ENCODE measurements at places on chromosomes 7 and 10.

GRCh38 chr10:61475449-61475873, 22.3 kb upstream of the TMEM26 start:
- no peak for DNase-seq

DNA sequence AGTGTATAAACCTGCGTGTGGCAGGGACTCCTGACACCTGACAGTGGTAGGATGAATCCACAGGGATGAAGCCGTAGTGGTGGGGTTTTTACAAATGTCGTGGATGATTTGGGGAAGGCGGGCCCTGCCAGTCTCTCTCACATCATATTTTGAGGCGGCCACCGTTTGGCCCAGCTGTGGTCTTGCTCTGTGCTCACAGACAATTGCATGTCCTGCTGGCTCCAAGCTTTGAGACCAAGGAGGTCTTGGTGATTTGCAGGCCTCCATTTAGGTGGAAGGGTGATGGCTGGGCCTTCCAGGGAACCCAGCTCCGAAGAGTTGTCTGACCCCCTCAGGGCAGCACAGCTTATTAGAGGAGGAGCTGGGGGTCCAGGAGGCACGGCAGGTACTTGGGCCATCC, 151.1 kb upstream of the SHH start:
- DNase-seq, result no peak

- no peak for DNase-seq
These were observed 7.3 kb downstream of the WDFY4 start for GRCh38 chr10:48691812-48692528.

DNA sequence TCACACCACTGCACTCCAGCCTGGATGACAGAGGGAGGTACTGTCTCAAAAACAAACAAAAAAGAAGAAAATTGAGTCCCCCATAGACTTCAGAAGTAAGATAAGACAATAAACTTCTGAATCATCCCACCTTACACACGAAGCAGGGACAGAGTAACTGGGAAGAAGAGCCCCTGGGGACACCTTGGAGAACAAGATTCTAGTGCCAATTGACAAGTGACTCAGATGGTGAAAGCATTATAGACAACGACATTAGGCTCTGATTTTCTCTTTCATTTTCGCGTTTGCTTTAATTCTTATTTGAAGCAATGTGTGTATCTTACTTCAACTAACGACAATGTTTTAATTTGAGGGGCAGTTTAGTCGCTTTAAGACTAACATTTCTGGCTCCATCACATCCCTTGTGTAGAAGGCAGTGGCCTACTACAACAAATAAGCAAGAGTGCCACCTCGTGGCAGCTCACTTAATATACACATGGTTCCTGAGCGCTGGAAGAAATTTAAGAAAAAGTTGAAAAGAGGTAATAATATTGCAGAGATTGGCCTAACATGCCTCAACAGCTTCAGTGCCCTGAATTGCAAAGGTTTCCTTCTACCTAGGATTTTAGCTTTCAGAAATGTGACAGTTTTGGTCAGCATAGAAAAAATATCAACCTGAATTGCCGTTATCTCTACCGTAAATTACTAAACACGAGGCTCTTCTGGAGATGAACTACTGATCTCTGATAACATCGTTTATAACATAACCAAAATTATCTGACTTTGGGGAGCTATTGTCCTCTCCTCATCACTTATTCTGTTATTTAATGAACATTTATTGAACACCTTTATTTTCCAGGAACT, 36.7 kb downstream of the ASNS start:
- DNase-seq, result no peak

DNA sequence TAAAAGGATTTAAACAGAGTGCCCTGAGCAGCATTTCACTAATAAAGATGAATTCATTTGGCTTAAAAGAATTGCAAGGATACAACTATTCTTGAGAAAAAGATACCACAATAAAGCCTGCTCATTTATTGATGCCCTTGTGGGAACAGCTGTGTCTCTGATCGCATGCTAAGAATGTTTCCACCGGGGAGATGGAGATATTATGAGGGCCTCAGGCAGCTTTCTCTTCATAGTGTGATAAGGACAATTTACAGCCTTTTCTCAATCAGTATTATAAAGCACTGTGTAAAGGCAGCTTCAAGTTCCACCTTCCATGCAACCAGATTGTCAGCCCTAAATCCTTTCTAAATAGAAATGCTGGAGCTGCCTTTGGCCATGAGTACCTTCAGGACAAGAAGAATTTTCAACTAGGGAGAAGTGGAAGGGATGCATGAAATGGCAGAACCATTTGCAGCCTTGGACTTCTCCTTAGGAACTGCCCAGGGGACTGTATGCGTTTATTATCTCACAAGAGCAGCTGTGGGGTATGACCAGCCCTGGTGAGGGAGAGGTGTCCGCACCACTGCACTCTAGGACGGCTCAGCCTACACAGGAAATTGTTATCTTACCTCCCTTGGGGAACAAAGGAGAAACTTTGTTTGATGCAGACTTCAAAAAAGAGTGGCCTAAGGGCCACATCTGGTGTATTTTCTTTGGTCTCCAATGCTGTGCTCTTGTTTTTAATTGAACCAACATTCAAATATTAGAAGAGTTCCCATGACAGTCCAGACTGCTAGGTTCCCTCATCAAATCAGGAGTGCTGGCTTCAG, 116.9 kb upstream of the PCGF5 start:
- no peak for DNase-seq

GRCh38 chr7:92053312-92053711, 81.0 kb downstream of the CYP51A1 start:
- DNase-seq, result no peak

DNA sequence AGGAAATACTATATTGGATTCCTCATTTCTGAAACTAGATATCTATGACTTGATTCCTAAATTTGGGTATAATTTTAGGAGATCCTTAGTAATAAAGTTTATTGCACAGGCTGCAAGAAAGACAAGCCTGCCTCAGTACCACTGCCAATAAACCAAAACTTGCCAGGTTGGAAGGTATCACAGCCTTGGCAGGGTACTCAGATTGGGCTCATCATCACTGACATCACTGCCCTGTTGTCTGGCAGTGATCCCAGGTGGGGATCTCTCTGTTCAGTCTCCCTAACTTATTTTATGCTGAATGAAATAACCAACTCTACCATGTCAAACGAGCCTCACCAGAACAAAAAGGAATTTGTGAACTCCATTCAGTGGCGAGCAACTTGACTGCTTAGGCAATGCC, 18.8 kb downstream of the FIGNL1 start:
- DNase-seq, result no peak

GRCh38 chr10:78491812-78492211, 458.1 kb downstream of the RPS24 start:
- DNase-seq, result no peak

DNA sequence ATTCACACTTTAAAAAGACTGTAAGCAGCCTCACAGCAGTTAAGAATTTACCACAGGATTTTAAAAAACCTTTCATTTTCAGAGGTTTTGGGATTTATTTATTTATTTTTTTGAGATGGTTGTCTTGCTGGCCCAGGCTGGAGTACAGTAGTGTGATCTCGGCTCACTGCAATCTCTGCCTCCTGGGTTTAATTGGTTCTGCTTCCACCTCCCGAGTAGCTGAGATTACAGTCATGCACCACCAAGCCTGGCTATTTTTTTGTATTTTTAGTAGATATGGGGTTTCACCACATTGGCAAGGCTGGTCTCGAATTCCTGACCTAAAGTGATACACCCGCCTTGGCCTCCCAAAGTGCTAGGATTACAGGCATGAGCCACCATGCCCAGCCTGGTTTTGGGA, 19.1 kb downstream of the MINDY4 start:
- DNase-seq, result no peak

DNA sequence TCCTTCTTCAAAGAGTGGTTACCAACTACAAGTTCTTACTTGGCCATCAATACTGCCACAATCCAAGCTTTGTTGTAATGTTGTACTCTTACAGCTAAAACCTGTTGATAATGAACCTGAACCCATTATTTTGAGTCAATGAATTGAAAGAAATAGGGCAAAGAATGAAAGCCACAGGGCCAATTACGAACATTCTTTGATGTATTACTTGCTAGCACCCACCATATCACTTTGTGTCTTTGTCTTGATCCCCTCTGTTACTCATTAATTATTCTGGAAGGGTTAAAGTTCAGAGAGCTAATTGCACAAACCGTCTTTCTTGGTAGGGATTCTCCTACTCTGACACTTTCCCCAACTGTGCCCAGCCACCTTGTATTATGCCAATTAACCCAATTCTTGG, 53.2 kb upstream of the TFEC start:
- DNase-seq, result no peak

DNA sequence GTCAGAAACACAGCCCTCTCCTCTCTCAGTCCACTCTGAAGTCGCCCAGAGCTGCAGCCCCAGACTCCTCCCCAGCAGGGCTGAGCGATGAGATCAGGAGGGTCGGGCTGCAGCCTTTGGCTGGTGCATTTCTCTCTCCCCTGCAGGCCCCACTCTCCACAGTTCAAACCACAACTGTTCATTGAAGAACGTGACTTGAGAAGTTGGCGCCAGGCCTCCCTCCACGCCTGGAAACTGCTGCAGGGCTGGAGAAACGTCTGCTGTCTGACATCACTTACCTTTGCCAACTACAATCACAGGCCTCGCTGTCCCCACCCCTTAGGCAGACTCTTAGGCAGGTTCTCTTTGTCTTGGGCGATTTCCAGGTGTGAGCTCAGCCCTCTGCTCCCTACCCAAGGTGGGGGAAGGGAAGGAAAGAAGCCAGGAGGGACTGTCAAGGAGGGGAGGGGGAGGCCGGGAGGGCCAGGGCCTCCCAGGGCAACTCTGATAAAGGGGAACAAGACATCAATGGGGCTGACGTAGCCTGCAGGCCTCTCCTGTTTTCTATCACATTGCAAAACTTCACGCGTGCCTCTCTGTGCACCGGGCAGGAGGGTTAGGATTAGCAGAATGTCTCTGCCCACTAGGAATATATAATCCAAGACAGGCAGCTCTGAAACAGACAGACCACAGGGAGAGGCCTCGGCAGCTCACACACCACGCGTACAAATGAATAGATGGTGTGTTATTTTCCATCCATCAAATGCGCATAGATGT, 32.7 kb downstream of the CALML5 start:
- no peak for DNase-seq

DNA sequence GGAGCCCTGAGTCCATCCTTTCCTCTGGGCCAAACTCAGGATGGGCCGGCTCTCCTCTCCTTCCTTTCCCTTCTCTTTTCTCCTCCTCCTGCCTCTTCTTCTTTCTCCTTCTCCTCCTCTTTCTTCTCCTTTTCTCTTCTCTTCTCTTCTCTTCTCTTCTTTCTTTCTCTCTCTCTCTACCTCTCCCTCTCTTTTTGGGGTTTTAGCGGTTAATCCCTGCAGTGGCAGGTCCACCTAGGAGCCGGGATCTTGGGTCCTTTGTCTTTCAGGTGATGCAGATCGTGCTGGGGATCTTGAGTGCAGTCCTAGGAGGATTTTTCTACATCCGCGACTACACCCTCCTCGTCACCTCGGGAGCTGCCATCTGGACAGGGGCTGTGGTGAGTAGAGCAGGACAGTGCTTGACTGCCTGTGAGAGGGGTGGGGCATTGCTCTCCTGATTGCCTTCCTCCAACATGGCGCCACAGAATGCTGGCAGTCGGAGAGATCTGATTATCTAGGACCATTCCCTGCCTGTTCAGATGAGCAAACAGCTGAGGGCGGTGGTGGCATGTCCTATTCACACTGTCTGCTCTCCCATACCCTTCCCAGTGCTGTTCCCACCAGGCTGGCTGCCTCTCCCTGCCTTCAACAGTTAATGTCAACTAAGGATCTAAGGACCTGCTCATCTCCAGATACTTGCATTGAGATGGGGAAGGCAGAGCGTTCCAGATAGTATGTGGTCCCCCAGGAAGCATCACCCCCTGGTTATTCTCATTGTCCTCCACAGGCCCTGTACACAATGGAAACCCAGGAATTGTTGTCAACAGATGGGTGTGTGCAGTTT, 1.6 kb downstream of the TMEM176A start:
- DNase-seq, result no peak

- DNase-seq, result no peak
These were observed 38.9 kb upstream of the YAE1 start for GRCh38 chr7:39527296-39527695.

DNA sequence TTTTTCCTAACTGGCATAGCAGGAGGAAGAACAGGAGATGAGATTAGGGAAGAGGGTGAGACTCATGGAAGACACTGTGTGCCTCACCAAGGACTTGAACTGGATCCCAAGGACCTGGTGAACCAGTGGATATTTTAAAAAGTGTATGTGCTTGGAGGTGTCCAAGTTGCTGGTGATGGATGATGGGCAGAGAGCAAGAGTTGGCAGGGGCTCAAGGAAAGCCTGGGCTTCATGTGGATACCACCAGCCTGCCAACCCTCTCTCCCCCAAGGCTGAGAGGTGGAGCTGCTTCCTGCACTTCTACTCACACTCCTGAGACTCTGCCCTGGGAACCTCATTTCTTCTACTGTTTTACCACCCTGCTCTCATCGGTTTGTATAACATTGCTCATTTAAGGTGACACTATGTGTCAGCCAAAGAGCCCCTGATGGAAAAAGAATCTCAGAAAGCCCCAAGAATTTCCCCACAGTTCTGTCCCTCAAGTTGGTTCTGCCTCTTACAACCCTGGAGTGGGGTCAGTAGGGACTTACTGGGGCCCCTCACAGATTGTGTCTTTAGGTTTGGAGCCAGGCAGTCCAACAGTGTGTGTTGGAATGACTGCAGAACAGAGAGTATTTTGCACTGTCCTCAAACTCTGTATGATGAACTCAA, 56.2 kb upstream of the PDCD4 start:
- DNase-seq, result no peak

- no peak for DNase-seq
These were observed 219.7 kb downstream of the CSTF2T start for GRCh38 chr10:51479711-51480110.

DNA sequence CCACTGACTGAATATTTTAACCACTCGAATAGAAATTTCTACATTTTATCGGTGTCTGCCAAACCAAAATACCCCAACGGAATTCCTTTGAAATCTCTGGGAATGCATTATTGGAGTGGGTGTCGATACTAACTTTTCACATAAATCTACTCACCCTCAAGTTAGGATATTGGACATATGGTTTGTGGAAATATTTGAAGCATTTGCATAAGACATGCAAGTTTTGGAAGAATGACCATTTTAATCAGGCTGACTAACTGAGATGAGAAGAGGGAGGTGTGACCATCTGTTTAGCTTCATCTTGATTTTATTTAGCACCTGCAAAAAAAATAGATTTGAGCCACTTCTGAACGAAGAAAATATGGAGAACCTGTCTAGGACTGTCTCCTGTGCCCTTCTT, 61.2 kb downstream of the KLF6 start:
- DNase-seq, result no peak

- no peak for DNase-seq
These were observed 2.6 kb upstream of the MNX1 start for GRCh38 chr7:157013101-157013500.

Data from nucleus accumbens (tissue), 56 donors.